Stimulated activated CD8-positive, alpha-beta memory T cell treated with anti-CD3 and anti-CD28 coated beads, Interleukin-7, amount 100 ng/mL, for 1 hour (primary cell): ENCODE measurements at places on chromosomes 13 and 19.

DNA sequence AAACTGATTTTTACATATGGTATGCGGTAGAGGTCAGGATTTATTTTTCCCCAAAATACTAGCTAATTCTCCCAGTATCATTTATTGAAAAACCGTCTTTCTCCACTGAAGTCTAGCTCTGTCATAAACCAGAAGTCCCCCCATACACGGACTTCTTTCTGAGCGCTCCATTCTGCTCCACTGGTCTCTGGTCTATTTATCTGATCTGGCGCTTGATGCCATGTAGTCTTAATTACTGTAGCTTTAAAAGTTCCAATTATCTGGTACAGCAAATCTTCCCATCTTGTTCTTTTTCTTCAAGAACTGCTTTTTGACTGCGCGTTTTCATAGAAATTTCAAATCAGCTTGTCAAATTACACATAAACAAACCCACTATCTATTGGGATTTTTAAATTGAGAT, 13.7 kb downstream of the DCUN1D2 start:
- no peak for DNase-seq

- DNase-seq: no peak
Measured at GRCh38 chr13:94956417-94957110, 244.2 kb upstream of the SOX21 start.

DNA sequence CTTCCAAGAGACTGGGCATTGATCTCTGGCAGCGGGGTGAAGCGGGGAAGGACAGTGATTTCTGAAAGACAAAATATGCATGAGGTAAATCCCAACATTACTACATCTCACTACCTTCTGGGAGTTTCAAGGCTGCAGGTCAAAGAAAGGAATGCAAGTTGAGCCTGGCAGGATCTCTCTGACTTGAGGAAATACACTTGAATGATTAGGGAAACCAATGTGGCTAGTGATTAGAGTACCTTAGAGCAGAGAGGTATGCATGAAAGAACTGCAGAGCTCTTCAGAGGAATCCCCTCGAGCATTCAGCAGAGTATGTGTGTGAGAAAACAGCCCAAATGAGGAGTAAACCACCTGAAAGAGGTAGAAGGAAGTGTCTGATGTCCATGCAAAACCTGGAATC, 2874.1 kb upstream of the PCDH20 start:
- DNase-seq: no peak

DNA sequence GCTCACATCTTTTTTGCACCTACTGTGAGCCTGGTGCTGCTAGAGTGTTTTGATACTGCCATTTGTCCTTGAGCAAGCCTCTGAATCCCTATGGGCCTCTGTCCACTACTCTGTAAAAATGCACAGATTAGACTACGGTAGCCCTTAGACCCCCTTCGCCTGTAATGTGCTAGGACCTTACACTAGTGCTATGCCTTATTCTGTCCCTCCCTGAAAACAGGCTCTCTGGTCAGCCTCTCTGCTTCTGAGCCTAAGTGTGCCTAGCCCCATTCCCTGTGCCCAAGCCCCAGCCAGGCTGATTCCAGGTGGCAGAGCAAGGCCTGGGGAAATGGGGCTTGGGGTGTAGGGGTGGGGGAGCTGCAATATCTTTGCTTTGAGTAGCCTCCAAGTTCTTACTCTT, 10.7 kb downstream of the HMGB1 start:
- no peak for DNase-seq

GRCh38 chr13:108342369-108343289, 73.1 kb downstream of the TNFSF13B start:
- no peak for DNase-seq

GRCh38 chr19:31356587-31357314, 7.5 kb upstream of the TSHZ3 start:
- no peak for DNase-seq

DNA sequence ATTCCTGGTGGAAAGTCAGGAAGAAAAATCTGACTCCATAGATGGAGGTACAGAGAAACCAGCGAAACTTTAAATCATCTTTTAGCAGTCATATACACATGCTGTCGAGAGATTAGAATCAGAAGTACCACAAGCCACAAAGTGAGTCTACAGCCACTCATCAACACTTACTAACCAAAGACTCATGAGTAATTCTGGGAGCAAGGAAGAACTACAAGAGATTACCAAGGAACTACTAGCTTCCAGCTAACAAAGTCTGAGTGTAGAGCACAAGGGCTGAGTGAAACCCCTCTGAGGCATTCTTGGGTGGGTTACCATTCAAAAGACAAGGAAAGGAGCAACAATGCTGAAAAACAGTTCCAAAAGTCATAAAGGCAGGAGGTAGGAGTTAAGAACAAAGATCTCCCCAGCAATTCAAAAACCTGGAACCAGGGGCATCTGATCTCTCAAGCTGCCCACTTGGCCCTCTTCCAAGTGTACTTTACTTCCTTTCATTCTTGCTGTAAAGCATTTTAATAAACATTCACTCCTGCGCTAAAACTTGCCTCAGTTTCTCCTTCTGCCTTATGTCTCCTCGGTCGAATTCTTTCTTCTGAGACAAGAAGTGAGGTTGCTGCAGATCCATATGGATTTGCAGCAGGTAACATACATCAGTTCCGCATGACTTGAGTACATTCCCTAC, 13.0 kb downstream of the RBM26 start:
- no peak for DNase-seq

DNA sequence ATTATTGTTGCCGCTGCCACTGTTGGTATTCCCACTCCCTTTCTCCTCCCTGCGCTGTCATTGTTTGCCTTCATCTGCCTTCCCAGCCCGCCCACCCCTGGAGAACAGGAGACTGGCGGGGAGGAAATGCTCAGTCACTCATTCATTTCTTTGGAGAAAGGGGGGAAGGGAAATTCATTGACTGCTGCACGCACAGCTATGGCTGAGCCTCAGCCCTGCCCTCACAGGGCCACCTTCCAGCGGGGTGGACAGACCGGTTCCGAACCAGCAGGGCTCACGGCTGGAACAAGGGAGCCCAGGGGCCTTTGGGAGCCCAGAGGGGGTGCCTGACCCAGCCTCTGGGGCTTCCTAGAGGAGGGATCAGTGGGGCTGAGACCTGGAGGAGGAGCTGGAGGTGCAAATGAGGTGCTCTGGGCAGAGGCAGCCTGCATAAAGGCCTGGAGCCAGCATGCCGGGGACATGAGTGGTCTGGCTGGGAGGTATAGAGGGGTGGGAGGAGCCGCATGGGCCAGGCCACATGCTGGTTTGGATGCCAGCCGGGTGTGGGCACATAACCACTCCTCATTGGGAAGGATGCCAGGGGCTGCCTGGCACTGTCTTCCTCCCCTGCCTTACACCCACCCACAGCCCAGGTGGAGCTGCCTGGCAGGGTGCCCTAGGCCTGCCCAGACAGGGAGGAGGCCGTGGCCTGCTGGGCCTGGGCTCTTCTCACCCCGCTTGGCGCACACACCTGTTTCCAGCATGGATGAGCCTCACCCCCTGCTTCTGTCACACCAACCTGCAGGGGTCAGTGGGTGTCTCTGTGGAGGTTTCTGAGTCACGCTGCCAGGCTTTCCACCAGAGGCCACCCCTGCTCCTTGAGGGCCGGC, 26.8 kb downstream of the PPP5C start:
- no peak for DNase-seq

DNA sequence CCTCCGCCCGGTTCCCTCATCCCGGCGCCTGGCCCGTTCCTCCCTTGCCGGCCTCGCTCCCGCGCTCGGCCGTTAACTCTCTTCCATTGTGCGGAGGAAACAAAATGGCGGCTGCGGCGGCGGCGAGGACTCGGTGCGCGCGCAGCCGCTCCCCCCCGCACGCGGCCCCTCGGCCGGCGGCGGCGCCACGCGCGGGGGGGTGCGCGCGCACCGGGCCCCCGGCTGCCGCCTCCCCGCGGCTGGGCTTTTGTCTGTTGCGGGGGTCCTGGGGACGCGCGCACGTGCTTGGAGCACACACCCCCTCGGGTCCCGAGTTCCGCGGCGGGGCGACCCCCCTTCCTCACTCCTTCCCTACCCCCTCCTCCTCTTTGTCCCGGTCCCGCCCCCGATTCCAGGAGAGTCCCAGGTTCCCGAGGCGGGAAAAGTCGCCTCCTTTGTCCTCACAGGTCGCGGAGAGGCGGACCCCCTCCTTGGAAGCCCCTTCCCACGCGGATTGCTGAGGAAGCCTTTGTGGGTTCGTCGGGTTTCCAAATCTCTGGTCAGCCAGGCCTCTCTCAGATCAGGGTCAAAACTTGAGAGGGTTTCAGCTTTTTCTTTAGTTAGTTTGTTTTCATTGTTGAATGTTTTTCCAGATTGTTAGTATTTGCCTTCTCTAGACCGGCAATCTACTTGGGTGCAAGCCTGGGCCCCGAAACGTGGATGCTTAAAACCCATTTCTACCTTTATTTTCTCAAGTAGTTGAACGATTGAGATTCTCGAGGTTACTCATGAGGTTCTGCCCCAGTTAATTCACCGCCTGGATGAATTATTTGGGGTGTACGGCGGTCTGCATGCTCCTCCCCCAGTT, 687 bp downstream of the ILF3 start:
- no peak for DNase-seq

- no peak for DNase-seq
Measured at GRCh38 chr13:47794963-47795362, 206.1 kb downstream of the SUCLA2 start.

GRCh38 chr13:35349673-35350278, 126.7 kb downstream of the MAB21L1 start:
- no peak for DNase-seq

- no peak for DNase-seq
Measured at GRCh38 chr13:52061587-52061986, 37.1 kb downstream of the UTP14C start.

DNA sequence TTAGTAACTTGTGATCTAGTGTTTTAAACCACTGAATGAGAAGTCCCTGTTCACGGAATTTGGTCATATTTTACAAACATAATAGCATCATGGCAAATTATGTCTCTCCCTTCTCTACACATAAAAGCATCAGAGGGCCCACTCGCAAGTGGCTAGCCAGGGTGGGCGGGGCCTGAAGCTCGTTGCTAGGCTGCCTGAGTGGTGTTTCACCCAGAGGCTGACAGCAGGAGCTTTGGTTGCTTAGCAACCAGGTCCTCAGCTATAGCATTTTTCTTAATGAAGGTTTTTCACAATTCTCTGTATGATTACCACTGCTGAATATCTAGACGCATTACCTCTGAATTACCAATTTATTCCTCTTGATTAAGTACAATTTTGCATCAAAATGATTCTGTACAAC, 126.5 kb downstream of the NALCN start:
- no peak for DNase-seq

- no peak for DNase-seq
Measured at GRCh38 chr13:20685092-20685491, 18.4 kb upstream of the IL17D start.

GRCh38 chr13:45086484-45086883, 33.8 kb upstream of the GTF2F2 start:
- no peak for DNase-seq

DNA sequence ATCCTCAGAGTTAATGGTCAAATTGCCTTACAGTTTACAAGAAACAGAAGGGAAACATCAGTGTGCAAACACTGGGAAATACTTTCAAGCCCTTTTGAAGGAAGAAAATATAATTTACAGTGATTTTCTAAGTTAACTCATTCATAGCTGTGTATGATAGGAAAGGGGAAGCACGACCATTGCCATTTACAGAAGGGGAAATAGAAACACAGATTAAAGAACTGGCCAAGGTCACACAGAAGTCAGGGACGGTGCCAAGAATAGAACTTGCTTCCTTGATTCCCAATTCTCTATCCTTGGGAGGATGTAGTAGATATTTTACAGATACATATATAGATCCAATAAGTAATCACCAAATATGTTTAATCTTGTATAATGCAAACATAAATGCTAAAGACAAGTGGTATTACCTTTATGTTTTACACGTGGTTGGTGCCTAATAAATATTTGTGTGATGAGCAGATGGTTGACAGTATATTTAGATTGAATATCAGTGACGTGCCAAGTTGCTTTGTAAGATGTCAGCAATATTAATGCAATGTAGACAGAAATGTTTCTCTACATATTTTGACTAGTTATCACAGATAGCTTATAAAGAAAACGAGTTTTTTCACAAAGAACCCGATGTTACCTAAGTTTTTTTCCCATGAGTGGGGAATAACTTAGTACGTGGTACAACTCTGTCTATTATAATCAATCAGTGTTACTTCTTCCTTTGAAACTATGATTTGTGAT, 73.1 kb downstream of the FLT1 start:
- no peak for DNase-seq

- no peak for DNase-seq
Measured at GRCh38 chr13:101627556-101627943, 175.1 kb downstream of the ITGBL1 start.

DNA sequence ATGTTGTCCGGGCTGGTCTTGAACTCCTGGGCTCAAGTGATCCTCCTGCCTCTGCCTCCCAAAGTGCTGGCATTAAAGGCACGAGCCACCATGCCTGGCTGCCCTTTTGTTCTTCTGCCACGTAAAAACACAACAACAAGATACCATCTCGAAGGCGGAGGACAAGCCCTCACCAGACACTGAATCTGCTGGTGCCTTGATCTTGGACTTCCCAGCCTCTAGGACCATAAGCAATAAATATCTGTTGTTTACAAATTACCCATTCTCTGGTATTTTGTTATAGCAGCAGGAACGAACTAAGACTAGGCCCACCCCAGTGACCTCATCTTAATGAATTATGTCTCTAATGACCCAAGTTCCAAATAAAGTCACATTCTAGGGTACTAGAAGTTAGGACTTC, 128.4 kb upstream of the CACNA1A start:
- no peak for DNase-seq

DNA sequence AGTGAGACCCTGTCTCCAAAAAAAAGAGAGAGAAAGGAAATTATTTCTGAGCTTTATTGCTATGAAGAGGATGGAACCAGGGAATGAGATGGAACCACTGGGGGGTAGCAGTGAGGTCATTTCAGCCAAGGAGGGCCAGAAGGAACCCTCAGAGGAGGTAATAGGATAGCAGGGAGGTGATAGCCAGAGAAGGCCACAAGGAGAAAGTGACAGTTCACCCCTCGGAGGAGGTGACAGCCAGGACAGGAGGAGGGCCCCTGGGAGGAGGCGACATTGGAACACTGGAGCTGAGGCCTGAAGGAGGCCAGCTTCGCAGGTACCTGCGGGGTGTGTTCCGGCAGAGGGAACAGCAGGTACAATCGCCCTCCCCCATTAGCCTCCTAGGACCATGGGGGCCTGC, 675 bp upstream of the PGPEP1 start:
- no peak for DNase-seq

GRCh38 chr19:11073568-11073967, 15.7 kb upstream of the LDLR start:
- DNase-seq: no peak

- DNase-seq: no peak
Measured at GRCh38 chr13:44237276-44237767, 136.3 kb upstream of the SERP2 start.

DNA sequence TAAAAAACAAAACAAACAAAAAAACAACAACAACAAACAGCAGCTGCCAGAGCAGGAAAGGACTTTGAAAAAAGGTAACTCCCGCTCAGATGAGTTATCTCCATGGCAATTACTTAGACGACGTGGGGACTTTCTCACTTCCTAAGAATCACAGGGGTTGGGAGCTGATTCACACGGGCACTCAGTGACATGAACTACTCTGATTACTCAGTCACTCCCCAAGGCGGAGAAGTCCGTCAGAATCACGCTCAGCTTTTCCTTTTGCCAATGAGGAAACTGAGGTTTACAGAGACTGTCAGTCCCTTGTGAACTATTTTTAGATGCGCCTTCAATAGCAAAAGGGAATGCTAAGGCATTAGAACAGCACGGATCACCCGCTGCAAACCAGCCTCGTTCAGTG, 32.3 kb upstream of the MATK start:
- no peak for DNase-seq
